CD4-positive, alpha-beta T cell treated with Interferon gamma for 1 hour (primary cell): ENCODE measurements at places on chromosomes 12 and 14.

DNA sequence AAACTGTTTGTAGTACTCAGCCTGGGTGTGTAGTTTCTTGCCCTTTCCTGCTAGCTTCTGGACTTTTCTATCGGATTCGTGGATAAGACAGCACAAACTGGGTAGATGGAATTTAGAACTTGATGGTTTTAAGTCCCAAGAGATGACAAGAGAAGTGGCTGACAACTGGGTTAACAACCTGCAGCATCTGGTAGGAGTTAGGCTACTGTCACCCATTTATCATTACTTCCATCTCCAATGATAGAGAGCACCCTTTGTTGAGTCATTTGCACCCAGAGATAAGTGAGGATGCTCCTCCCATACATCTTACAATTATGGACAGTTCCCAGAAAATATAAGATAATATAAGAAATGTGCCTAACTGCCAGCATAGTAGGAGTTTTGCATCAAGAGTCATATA, 50.2 kb upstream of the FLRT2 start:
- no peak for DNase-seq

GRCh38 chr12:131702573-131702877, 8.4 kb upstream of the SFSWAP start:
- DNase-seq = no peak

DNA sequence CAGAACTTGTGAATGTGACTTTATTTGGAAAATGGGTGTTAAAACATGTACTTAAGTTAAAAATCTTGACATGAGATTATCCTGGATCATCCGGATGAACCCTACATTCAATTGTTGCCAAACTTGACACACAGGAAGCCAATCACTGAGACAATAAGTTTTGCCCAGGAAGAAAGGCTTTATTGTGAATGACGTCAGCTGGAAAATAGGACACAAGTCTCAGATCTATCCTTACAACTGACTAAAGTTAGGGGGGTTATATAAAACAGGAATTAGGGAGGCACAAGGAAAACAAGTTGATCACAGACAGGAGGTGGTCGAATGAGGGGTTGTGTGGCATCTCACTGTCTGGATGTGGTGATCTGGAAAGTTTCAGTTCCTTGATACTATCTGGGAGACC, 126.9 kb downstream of the TTC8 start:
- no peak for DNase-seq

DNA sequence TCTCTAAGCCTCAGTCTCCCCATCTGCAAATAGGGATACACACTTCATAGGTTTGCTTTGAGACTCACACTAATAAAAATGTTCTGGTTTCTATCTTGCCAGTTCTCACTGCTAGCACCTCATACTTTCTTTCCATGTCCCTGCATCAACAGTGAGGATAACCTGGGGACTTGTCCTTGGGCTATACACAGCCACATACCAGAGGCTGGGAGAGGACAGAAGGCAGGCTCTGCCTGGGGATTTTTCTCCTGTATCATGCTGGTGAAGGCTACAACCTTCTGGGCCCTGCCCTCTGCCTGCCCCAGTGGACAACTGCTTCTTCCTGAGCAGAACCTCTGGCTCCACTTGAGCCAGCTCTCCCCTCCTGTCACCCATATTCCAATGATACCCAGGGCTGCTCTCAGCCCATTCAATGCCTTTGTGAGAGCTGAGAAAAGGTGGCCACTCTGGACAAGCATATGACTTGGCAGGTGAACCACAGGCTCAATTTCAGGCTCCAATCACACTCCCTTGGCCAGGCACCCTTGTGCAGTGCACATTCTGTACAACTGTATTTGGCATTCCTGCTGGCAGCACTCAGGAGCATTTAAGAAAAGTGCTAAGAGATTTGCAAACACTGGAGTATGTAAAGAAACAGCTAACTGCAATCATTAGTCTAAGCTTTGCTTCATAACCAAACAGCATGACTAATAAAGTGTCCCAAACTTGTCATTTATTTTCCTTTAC, 135.8 kb upstream of the VRK1 start:
- no peak for DNase-seq

GRCh38 chr14:104560586-104560945, 19.0 kb upstream of the C14orf180 start:
- no peak for DNase-seq

- no peak for DNase-seq
These were observed 786.8 kb downstream of the DIO2 start for GRCh38 chr14:79424462-79424861.

DNA sequence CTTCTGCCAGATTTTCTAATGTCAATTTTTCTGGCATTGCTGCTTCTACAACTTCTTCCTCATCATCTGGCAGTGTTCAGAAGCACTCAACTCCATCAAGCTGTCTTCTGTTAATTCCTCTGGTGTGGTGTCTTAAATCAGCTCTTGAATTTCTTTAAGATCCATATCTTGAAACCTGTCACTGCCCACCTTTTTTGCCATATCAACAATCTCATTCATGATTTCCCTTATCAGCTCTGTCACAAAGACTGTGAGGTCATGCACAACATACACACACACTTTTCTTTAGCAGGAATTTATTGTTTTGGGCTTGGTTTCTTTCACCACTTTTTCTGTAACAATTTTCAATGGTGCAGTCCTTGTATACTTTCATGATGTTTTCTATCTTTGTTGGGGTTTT, 7.2 kb downstream of the THAP2 start:
- no peak for DNase-seq

DNA sequence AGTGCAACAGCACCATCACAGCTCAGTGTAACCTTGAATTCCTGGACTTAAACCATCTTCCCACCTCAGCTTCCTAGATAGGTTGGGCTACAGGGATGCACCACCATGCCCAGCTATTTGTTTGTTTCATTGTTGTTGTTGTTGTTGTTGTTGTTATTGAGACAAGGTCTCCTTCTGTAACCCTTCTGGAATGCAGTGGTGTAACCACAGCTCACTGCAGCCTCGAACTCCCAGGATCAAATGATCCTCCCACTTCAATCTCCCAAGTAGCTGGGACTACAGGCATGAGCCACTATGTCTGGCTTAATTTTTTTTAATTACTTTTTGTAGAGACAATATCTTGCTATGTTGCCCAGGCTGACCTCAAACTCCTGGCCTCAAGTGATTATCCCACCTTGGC, 1.2 kb upstream of the NEMP1 start:
- DNase-seq = no peak

DNA sequence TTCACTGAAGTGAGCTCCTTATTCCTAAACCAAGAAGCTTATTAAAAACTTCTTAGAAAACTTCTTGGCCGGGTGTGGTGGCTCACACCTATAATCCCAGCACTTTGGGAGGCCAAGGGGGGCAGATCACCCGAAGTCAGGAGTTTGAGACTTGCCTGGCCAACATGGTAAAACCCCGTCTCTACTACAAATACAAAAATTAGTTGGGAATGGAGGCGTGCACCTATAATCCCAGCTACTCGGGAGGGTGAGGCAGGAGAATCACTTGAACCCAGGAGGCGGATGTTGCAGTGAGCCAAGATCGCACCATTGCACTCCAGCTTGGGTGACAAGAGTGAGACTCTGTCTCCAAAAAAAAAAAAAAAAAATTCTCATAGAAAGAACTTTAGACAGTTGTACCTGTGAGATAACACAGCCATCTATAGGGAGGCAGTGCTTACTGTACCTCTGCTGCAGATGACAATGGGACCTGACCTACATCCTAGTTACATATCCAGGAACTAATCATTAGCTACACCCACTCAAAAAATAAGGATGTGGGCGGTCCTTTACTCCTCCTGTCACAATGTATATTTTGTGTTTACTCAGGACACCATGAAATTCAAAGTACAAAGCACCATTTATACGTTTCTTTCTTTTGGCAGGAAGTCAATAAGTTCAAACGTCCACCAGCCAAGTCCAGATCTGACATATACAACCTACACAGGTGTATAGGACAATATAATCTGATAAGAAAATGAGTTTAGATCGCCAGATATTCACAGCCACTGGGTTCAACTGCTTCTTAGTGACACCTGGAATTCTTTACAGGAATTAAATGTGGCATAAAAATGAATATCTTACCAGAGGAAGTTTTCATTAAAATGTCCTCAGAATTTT, 14.9 kb downstream of the STXBP6 start:
- no peak for DNase-seq

GRCh38 chr14:50717811-50718210, 49.7 kb upstream of the SAV1 start:
- no peak for DNase-seq

DNA sequence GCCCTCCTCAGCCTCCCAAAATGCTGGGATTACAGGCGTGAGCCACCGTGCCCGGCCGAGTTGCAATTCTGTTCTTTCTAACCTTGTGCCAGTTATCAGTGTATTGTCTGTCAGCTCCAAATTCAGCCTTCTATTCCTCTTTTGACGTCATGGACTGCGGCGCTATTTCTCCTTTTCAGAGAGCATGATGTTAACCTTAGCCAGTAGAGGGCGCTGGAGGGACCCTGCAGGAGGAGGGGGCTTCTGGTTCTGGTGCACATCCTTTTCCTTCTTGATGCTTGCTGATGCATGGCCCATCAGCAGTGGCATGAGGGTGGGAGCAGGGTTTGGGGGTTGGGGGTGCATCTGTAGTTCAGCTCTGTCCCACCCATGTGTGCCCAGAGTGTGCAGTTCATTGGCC, 179.3 kb upstream of the RMST start:
- DNase-seq = no peak

DNA sequence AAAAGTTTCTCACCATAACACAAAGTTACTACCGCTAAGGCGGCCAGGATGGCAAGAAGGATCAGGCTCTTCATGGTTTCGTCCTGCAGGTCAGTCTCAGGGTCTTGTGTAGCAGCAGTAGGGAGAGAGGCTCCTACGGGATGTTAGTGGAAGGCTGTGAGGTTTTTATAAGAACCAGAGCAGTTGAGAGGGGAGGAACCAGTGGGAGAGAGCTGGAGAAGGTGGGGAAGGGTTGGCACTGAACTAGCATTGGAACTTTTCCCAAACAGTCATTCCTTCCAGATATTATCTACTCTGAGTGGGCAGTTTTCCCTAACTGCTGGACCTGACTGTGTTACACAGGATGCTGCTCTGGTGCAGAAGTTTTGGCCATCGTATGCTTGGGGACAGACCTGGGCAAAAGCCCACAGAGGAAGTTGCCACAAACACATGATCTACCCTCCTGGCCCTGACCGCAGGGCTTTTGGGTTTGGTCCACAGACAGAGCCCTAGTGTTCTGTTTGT, at the start of gene MGP:
Gene MGP, minus strand, starts transcription at position 137 of the 504 bp plus-strand sequence. Its CDS starts 63 bp downstream, at position 74.
- DNase-seq = no peak

- DNase-seq = no peak
These were observed 50.8 kb downstream of the VCPKMT start for GRCh38 chr14:50065583-50065982.

GRCh38 chr12:16530268-16530850, 75.6 kb downstream of the LMO3 start:
- DNase-seq = no peak

DNA sequence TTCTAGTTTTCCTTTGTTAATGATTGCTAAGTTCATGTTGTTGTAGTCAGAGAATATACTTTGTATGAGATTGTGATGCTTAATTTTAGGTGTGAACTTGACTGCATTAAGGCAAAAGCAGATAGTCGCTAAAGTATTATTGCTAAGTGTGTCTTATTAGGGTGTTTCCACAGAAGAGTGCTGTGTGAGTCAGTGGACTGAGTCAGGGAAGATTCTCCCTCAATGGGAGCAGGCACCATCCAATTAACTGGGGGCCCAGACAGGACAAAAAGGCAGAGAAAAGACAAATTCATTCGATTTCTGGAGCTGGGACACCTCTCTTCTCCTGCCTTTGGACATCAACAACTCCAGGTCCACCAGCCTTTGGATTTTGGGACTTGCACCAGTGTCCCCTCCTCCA, 48.5 kb downstream of the BAZ1A start:
- no peak for DNase-seq

DNA sequence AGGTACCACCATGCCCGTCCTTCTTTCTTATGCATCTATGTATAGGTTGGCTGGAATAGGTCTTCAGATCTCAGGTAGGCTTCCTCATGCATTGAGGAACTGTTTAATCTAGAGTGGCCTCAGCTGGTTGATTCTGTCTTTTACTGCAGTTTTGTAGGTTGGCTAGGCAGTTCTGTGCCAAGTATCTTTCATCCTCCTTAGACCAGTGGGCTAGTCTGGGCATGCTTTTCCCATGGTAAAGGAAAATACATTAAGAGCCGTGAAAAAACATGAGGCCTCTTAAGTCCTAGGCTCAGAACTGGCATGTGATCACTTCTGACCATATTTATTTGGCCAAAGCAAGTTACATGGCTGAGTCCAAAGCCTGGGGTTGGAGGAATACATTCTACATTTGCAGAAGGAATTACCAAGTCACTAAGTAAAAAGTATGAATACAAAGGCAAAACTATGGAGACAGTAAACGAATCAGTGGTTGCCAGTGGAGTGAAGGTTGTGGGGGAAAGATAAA, 137.3 kb downstream of the WIF1 start:
- no peak for DNase-seq

- no peak for DNase-seq
These were observed 66.7 kb downstream of the CCER1 start for GRCh38 chr12:90888316-90888715.

DNA sequence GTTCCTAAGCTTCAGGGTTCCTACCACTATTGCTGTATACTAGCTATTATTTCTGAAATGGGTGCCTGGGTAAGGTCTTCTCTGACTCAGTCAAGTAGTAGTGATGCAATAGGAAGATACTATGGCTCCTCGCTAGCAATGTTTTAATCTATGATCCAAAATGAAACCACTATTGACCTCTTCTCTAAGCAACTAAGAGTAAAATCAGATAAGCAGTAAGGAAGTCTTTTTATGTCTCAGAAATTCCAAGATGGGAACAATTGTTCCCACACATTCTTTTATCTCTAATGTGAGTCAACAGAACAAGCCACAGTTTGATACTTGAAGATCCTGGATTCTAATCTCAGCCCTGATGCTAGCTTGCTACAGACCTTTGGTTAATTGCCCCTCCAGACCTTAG, 45.1 kb downstream of the AREL1 start:
- DNase-seq = no peak

- DNase-seq = peak; percentile 60
These were observed 8.4 kb downstream of the OR6S1 start for GRCh38 chr14:20632831-20633691.
